ENCODE measurements at places on chromosomes 4 and X.

GRCh38 chr4:114435116-114435515, 163.5 kb upstream of the UGT8 start:
- no peak for DNase-seq

- DNase-seq, result no peak
Measured at GRCh38 chr4:23105759-23106370, 413.1 kb downstream of the GBA3 start.

- DNase-seq, result no peak
Measured at GRCh38 chr4:173652283-173652931, 122.4 kb upstream of the HAND2 start.

DNA sequence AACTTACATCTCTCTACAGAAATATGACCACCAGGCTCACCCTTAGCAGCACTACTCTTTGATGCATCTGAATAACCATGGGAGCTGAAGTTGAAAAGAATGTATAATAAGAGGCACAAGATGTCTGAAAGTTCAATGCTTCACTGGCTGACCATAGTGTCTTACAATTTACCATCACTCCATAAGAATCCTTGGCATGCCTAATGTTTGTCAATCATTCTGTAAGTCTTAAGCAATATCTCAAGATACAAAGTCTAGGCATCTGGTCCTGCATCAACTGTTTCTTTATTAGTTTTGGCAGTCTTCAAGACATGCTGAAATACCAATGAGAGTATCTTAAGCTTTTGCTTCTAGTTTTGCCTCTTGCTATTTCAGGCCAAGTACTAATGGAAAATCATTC, 755.5 kb downstream of the STIM2 start:
- DNase-seq, result no peak

DNA sequence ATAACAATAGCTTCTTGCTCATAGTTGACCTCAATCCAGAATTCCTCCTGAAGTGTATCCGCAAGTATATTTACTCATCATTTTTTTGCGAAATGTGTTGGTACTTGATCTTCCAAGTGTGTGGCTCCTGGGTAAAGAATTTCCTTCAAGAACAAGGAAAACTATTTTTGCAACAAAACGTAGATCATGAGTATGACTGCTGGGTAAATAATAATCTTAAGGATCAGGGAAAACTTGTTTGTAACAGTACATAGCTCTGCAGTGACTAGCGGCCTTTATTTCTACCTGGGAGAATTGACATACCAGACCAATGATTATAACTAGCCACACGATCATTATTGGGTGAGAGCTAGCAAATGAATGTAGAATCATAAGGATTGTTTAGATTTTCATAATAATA, 1311.7 kb downstream of the ARAP2 start:
- DNase-seq, result no peak

- peak; percentile 31 for DNase-seq
Measured at GRCh38 chrX:109485470-109486340, 3.8 kb upstream of the GUCY2F start.

- DNase-seq, result no peak
Measured at GRCh38 chr4:186351668-186352194, 85.7 kb downstream of the F11 start.

DNA sequence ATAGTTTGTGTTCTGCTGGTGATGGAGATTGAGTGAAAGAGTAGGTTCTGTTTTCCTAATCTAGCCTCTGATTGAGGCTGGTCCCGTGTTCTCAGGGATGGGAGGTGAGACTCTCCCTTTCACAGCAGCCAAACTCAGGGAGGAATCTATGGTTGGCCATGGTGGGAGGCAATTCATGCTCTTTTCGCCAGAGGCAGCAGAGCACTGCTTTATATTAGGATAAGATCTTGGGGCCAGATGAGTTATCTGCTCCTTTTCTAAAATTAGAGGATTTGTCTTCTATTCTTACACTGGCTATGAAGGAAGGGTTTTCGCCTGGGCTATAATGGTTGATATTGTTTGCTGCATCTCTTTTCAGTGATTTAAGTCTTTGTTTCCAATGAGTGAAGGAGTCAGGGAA, 63.9 kb upstream of the NLGN4X start:
- DNase-seq, result no peak

DNA sequence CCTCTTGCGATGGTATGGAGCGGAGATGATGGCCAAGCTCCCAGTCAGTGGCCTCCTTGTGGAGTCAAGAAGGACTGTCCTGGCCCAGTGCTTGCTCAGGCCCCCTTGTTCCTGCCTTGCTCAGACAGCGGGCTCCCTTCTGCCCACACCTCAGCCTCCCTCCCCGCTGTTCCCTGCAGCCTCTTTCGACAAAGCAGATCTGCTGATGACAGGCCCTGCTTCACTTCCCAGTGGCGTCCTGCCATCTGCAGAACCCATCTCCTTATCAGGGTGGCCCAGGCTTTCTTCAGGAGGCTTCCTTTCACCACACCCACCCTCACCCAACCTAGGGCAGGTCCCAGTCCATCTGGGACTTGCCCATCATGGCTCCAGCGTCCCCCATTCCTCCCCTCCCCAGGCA, 80.0 kb downstream of the CLDN34 start:
- no peak for DNase-seq

GRCh38 chr4:69563424-69563823, 67.7 kb upstream of the UGT2B4 start:
- no peak for DNase-seq

GRCh38 chrX:69073241-69073640, 92.0 kb downstream of the PJA1 start:
- no peak for DNase-seq

GRCh38 chr4:169279108-169279507, 8.4 kb upstream of the SH3RF1 start:
- DNase-seq, result no peak

- no peak for DNase-seq
Measured at GRCh38 chr4:55742655-55743202, 76.9 kb upstream of the EXOC1L start.

DNA sequence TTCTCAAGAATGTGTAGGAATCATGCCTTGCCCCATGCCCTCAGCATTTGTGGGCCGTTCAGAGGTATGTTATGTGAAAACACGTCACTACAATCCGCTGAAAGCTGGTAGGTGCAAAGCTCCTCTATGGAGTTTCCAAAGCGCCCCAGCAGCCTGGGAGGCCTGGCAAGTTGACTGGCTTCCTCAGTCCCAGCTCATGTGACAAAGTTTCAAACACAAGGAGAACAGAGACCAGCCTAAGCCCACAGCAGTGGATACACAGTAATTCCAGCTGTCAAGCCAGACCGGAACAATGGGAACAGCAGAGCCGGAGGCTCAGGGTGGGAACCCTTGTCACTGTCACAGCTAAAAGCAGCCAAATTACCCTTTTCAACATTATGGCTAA, 33.5 kb downstream of the NAT8L start:
- no peak for DNase-seq

GRCh38 chrX:23554304-23554703, 113.0 kb upstream of the PRDX4 start:
- peak; percentile 10 for DNase-seq

DNA sequence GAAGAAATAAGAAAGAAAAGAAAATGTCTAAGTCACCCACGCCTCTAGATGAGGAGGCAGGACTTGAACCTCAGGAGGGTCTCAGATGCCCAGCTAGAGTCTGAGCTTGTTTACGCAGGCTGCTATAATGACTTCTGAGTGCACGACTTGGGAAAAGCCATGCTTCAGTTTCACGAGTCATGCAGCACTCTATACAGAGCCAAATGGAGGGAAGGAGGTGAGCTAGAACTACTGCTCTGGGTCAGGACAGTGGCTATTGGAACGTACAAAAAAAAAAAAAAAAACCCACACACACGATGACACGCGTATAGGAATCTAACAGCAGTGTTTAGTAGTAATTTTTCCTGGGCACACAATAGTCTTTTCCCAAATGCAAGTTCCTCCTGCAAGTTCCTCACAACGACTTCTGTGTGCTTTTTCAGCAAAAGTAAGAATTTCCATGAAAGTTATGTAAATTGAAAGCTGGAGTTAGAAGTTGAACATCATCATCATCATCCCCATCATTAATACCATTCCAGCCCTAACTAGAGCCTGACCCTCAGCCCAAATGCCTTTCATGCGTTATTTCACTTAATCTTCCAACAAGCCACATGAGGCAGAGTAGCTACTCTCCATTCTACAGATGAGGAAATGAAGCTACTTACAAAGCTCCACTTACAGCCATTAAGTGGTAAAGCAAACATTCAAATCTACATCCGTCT, 36.6 kb downstream of the IRF2 start:
- no peak for DNase-seq

GRCh38 chr4:39331191-39331590, 35.0 kb downstream of the RFC1 start:
- no peak for DNase-seq

GRCh38 chr4:150817804-150818528, 197.1 kb downstream of the LRBA start:
- DNase-seq, result no peak

Measured in cerebellum (tissue), 4 donors.